ENCODE measurements at places on chromosomes 6 and 20. TPM values are rescaled to one million over a fixed set of nuclear protein-coding genes. Genes with fewer than 3 reads are reported as not detected.

GRCh38 chr20:36808317-36809257 lies 35.0 kb upstream of the DSN1 start:
- peak; percentile 75 for DNase-seq

The PLG gene
- total RNA-seq, result not detected

- DNase-seq, result no peak
Observed at GRCh38 chr6:42012501-42013133, 37.7 kb upstream of the TAF8 start.

DNA sequence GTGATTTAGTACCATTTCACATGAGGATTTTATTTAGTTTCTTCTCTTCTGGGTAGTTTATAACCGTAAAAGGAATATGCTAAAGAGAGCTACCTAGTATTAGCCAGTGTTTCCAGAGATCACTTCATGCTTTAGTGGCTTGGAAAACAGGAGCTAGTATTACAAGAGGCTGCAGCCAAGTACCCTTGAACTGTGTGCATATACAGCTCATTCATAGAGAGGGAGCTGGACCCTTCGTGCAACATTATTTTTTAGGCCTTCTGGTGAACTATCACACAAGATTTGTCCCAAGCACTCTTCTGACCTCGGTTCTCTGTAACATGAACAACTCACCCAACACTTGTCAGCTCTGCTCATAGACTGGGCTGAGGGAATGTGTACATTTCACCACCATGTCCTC lies 74.9 kb upstream of the RIN2 start:
- no peak for DNase-seq

GRCh38 chr6:109693111-109693510 lies 2.0 kb downstream of the FIG4 start:
- no peak for DNase-seq

The BYSL gene
- 23.0 TPM for total RNA-seq

GRCh38 chr6:147298461-147298860 lies 94.2 kb downstream of the STXBP5 start:
- DNase-seq, result no peak

DNA sequence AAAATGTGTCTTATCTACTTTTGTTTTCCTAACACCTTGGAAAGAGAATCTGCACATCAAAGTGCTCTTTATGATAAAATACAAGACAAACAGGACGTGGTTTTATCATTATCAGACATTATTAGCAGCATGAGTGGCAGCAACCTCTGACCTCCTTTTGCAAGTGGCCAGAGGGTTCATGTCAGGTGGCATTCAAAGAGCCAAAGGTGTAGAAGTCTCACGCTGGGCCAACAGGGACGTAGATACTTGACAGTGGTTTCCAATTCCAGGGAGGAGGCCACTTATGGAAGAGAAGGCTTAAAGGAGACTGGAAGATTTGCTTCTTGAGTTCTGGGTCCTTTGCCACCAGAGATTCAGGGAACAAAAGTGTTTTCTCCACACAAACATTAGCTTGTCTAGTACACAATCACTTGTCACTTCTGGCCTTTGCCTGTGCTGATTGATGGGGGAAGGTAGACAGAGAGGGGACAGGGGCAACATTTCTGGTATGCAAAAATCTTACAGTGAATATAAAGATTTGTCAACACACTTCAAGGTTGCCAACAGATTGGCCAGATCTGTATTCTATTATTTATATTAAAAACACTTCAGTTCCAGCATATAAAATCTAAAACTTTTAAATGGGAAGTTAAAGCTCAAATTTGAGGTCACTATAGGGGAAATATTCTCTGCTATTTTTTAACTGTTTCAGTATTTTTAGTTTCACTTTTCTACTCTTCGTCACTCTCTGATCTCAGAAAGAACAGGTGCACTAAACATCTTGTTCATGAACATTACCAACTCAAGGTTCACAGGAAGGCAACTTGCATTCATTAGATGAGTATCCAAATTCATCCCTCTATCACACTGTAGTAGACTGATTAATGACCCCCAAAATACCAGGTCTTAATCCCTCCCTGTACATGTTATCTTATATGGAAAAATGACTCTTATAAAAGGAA lies 52.1 kb upstream of the FBXO30 start:
- DNase-seq, result no peak

GRCh38 chr20:59813948-59814839 lies 119.2 kb downstream of the SYCP2 start:
- DNase-seq, result no peak

The DLL1 gene
- 0.13 TPM for total RNA-seq

DNA sequence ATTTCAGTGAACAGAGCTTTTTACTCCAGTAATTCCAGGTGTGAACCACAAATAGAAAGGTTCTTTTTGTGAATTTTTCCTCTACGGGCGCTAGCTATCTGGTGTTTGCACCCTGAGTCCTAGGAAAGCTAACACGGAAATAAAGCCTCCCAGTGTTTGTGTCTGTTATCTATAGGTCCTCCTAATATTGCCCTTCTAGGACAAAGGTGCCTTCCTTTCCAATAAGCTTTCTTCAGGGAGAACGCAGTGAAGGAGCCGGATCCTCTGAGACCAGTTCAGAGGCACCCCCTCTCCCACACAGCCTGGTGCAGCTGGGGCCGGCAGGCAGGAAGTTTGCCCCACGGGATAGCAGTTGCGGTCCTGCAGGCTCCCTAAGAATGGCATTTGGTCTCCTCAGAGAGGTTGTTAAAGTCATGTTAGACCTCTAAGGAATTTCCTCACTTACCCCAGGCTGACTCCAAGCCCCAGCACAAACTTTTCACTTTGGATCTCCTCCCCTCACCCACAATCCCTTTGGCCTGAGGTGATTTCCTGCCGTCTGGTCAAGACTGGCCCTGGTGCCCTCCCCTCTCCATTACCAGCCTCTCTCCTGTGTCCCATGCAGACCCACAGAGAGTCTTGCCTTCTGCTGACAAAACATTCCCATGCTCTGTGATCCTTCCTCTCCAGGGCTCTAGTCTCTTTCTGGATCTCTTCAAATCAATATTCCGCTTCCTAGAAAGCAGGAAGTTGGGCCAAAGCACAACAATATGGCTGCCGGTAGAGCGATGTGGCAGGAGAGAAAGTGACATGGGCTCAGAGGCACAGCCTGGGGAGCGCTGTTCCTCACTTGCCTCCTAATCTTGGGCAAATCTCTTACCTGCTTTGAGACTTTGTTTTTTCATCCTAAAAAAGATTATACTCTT lies 126.0 kb downstream of the MOXD1 start:
- DNase-seq, result no peak

DNA sequence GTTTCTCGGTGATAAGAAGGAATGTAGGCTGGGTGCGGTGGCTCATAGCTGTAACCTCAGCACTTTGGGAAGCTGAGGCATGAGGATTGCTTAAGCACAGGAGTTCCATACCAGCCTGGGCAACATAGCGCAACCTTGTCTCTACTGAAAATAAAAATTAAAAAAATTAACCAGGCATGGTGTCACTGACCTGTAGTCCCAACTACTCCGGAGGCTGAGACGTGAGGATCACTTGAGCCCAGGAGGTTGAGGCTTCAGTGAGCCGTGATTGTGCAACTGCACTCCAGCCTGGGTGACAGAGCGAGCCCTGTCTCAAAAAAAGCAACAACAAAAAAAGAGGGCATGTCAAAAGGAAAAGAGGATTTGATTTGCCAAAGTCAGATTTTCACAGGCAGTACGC lies 3.9 kb downstream of the NEU1 start:
- no peak for DNase-seq

The PRDM13 gene
- 2.6 TPM for total RNA-seq

The MUCL3 gene
- not detected for total RNA-seq
